ENCODE measurements at places on chromosomes 5 and 9.

DNA sequence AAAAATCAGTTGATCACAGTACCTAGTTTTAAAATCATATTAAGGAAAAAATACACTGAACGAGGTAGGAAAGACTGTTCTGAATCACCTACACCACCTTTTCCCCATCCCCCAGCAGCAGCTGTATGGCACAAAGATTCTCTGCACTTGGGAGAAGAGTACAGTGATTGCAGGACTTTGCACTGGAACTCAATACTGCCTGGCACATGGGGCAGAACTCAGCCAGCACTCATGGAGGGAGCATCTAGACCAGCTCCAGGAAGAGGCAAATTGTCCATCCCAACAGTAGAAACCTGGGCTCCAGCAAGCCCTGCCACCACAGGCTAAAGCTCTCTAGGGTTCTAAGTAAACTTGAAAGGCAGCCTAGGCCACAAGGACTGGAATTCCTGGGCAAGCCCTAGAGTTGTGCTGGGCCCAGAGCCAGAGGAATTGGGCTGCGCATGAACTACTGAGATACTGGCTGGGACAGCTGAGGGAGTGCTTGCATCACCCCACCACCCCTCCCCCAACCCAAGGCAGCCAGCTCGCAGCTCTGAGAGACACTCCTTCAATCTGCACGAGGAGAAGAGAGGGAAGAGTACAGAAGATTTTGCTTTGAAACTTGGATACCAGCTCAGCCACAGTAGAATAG lies 654.4 kb upstream of the CDH6 start:
- DNase-seq, result no peak

DNA sequence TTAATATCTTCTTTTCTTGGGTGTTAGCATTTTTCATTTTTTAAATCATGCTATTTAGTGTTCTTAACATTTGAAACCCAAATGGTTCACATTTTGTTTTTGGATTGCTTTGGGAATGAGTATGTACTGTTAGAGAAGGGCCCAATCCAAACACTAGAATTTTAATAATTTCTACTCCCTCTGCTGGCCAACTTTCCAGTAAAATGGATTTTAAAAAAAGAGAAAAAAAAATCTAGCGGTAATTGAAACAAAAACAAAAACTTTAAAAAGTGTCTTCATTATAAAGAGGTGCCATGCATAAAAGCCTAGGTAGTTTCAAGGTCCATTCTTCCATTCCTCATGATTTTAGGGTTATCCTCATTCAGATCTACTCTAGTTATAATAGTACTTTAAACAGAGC lies 32.1 kb upstream of the RICTOR start:
- no peak for DNase-seq

DNA sequence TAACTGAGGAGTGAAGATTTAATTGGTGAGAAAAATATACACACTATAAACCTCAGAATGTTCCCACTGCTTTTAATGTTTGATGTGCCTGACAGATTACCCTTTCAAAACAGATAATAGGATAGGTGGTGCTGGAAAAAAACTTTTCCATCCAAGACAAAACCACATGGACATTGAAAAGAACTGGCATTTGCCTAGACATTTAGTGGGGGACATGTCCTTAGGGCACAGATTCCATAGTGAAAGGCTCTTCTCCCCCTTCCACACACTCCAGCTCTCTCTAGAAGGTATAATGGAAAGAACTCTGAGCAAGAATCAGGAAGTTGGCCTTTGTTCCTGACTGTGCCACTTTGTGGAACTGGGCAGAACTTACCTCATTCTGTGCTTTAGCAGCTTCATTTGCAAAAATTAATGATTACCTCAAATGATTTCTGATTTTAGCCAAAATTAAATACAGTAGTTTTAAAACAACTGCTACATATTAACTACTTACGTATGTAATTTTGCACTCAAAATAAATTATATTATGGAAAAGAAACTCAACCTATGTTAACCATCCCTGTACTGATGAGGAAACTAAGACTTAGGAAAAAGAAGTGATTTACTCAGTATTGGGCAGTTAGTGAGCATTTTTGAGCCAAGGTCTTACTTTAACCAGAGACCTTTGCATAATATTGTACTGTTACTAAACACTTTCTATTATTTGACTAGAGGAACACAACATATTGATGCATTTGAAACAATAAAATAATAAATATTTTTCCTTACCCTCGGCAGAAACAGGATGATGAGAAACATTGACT lies 43.3 kb downstream of the TMC1 start:
- no peak for DNase-seq

DNA sequence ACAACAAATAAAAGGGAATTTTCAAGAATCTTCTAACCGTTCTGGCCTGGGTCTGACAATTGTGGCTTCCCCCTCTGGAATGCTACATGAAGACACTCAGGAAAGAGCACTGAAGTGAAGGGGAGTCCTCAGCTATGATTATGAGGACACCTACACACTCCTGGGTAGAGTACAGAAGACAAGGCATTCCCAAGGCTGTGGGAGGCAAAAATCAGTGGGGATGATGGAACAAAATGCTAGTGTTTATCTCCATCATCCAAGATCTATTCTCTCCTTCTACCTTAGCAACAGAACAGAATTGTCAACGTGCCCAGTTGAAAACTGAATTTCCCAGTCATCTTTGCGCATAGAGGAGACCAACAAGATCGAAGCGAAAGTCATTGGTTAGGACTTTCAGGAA lies 130.1 kb upstream of the LARP1 start:
- DNase-seq, result no peak

GRCh38 chr5:120576588-120576987 lies 112.5 kb downstream of the PRR16 start:
- no peak for DNase-seq

DNA sequence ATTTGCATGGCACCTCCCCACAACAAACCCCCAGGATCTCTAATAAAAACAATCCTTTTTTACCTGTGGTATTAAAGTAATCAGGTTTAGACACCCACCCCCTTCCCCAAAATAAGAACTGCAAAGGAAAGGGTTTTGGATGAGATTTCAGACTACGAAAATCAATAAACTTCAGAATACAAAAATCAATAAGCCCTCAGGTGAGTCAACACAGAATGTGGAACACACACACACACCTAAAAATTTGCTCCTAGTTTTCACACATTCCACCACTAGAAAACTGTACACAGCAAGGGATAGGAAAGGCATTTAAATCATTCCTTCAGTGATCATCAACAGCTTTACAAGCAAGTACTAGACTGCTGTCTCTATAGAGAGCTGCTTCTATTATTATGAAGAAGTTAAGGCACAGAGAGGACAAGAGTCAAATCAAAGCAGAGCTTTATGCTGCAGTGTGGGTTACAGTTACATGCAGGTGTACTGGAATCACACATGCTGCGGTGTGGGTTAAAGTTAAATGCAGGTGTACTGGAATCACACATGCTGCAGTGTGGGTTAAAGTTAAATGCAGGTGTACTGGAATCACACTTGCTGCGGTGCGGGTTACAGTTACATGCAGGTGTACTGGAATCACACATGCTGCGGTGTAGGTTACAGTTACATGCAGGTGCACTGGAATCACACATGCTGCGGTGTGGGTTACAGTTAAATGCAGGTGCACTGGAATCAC lies 36.3 kb downstream of the PFDN1 start:
- no peak for DNase-seq

GRCh38 chr5:102595332-102595731 lies 96.5 kb upstream of the SLCO6A1 start:
- DNase-seq, result no peak

GRCh38 chr5:16585041-16585667 lies 31.6 kb downstream of the RETREG1 start:
- DNase-seq, result no peak

GRCh38 chr9:130271473-130271872 lies 5.9 kb downstream of the HMCN2 start:
- no peak for DNase-seq

GRCh38 chr9:21039302-21039701 lies 7.9 kb upstream of the HACD4 start:
- DNase-seq, result no peak

DNA sequence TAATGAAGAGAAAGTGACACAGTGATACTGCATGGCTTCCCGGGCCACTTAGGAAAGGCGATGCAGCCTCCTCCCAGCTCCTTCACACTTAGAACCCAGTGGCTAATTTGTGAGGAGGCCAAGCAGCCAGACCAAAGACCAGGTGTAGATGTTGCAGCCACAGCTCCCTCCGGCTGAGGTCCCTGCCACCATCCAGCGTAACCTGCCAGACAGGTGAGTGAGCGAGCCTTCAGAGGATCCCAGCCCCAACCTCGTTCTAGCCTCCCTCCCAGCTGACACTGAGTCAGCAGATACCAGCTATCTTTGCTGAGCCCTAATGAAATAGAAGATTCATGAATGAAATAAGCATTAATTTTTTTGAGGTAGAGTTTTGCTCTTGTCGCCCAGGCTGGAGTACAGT lies 59.7 kb downstream of the COL23A1 start:
- DNase-seq, result no peak

DNA sequence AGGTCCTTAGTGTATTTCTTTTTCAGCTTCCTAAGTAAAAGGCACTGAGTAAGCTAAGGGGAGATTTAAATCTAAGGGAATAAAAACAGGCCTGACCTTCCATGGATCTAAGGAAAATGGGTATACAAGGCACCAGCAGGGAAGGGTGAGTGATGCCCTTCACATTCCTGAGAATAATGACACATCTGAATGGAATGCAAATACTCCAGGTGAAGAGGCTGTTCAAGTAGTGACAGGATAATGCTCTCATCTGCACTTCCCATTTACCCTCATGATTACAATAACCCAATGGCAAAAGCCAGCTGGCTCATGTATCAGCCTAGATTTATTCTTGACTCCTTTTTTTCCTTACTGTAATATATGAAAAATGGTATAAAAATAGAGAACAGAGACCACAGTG lies 216.2 kb upstream of the ACTBL2 start:
- DNase-seq, result no peak

DNA sequence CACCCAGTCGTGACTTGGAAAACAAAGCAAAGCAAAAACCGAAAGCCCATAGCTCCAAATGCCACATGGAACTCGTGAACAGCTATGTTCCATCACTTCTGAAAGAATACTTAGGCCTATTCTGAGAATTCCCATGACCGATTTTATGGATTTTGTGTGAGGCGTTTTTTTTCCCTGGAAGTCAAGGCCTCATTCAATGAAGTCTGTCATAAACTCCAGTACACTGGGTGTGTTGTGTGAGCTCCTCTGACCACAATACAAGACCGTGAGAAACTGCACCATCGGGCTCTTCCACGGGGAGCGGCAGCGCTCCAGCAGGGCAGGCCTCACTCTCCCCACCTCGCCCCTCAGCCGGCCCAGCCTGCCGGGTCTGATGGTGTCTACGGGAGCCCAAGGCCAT lies 209.5 kb downstream of the FANCC start:
- no peak for DNase-seq

GRCh38 chr5:34535944-34536623 lies 120.0 kb upstream of the RAI14 start:
- DNase-seq, result no peak

DNA sequence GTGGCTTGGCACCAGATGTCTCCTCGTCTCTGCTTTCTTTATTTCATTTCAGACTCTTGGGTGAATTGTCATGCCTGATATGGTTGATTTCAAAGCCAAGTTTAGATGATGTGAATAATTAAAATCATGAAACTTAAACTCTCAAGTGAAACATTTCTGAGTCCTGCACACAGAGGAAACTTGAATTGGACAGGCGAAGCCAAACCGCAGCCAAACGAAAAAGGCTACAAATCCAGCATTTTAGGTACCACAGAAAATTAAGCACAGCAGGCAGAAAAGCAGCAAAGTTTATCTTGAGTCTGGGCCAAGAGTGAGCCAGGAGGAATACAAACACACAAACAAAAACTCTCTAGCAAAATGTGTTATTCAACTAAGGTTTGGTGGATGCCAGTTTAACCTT lies 659.8 kb upstream of the KLF4 start:
- DNase-seq, result no peak

Measured in cortex of kidney (tissue), 1 donor.